ENCODE measurements at places on chromosomes 2 and 18. TPM values are rescaled to one million over a fixed set of nuclear protein-coding genes. Genes with fewer than 3 reads are reported as not detected.

CXCR1 gene
- total RNA-seq: not detected

IL36G gene
- not detected for total RNA-seq

ANKRD53 gene
- total RNA-seq: 0.51 TPM

TRABD2A gene
- total RNA-seq: 1.4 TPM

STK17B gene
- total RNA-seq: 12.3 TPM

AFG3L2 gene
- 49.4 TPM for total RNA-seq

CENPA gene
- 5.1 TPM for total RNA-seq

KLHL41 gene
- 0.34 TPM for total RNA-seq

SRD5A2 gene
- not detected for total RNA-seq

BOLL gene
- not detected for total RNA-seq

HOXD10 gene
- total RNA-seq: 15.2 TPM

ING5 gene
- 24.8 TPM for total RNA-seq

DNA sequence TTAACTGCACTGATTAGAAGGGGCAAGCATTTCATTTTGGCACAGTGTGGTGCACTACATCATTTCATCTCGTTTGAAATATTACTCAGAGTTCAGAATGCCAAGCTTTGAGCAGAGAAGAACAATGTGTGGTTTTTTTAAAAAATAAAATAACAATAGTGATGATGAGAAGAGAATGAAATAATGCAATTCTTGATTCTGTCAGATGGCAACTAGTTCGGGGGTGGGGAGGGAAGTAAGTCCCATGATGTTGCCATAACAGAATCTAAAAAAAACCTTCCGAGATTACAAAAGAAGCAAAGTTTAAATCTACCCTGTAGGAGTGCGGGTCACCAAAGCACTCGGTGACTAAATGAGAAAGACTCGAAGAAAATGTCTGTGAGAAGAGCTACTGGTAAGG, 490.4 kb downstream of the NR4A2 start:
- no peak for DNase-seq

GRCh38 chr18:43868497-43868995, 591.3 kb upstream of the SYT4 start:
- no peak for DNase-seq

GRCh38 chr2:230668939-230669303, 43.7 kb upstream of the CAB39 start:
- no peak for DNase-seq

DNA sequence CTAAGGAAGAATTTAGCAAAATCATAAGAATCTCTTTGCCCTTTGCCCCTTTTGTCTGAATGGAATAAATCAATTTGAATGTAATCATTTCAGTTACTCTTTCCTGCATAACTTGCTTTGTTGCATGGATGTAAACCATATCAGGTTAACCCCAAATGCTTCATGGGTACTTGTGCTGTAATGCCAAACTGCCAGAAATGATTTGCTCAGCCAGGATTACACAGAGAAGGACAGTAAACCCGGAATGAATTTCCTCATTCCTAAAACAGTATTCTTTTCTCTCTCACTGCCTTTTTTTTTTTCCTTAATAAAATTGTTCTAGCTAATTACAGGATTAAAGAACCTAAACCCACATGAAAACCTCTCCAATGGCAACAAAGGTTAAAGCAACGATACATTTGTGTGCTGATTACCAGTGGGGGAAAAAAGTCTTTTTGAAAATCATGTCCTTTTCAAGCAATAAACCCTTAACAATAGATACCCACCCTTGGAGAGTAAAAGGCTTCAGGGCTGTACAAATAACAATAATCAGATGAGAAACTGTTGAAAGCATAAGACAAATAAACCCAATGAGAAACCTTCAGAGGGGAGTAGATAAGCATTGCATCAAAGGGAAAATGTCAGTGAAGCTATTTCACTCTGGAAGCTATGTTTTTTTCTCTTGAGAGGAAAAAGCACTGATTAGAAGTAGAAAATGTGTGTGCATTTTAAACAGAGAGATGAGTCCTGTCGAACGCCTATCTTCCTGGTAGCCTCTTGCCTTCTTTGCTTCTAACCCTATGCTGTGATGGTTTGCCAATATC, 275.3 kb downstream of the CDH2 start:
- DNase-seq: no peak

- no peak for DNase-seq
Measured at GRCh38 chr18:42126586-42126985, 171.6 kb downstream of the PIK3C3 start.

DNA sequence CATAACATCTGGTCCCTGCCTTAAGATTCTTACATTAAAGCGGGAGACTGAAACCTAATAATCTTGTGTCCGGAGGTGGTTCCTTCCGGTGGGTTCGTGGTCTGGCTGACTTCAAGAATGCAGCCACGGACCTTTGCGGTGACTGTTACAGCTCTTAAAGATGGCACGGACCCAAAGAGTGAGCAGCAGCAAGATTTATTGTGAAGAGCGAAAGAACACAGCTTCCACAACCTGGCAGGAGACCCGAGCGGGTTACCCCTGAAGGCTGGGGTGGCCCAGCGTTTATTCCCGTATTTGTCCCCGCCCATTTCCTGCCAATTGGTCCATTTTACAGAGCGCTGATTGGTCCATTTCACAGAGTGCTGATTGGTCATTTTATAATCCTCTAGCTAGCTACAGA, 122.3 kb upstream of the SIX2 start:
- DNase-seq: no peak

GRCh38 chr2:26299471-26300101, 46.4 kb upstream of the SELENOI start:
- DNase-seq: peak; percentile 56

DNA sequence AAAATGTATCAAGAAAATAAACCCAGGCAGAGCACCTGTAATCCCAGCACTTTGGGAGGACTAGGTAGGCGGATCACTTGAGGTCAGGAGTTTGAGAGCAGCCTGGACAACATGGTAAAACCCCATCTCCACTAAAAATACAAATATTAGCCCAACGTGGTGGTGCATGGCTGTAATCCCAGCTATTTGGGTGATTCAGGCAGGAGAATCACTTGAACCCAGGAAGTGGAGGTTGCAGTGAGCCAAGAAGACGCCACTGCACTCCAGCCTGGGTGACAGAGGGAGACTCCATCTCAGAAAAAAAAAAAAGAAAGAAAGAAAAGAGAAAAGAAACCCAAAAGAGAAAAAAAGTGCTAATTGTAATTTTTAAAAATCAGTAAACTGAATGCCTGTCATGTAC, 41.4 kb downstream of the DDX18 start:
- no peak for DNase-seq

- peak; percentile 69 for DNase-seq
Measured at GRCh38 chr2:197378494-197379307, 56.1 kb downstream of the SF3B1 start.

- DNase-seq: peak; percentile 19
Measured at GRCh38 chr2:134647607-134648256, 71.1 kb downstream of the TMEM163 start.

DNA sequence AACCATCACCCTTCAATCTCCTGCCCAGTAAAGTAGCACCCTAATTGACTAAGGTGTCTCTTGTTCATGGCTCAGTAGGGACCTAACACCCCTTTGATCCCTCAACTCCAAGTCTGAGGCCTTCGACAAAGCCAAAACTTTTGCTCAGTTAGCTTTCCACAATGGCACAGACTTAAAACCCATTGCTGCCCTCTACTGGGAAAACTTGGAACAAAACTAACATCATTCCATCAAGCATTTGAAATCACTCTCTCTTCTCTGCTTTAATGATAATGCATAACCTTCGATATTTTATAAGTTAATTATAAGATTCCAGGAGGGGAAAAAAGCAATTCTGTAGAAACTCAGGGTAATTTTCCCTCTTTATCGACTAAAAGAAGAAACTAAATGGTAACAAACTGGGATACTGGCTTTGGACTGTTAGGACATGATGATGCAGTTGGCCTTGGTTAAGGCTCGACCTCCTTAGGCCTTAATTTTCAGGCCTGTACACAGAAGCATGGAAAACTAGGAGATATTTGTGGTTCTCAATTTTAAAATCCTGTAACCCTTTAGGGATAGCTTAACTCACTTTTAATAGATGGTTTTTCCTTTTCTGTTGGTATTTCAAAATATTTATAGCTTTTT, 127.8 kb downstream of the STK39 start:
- peak; percentile 81 for DNase-seq

DNA sequence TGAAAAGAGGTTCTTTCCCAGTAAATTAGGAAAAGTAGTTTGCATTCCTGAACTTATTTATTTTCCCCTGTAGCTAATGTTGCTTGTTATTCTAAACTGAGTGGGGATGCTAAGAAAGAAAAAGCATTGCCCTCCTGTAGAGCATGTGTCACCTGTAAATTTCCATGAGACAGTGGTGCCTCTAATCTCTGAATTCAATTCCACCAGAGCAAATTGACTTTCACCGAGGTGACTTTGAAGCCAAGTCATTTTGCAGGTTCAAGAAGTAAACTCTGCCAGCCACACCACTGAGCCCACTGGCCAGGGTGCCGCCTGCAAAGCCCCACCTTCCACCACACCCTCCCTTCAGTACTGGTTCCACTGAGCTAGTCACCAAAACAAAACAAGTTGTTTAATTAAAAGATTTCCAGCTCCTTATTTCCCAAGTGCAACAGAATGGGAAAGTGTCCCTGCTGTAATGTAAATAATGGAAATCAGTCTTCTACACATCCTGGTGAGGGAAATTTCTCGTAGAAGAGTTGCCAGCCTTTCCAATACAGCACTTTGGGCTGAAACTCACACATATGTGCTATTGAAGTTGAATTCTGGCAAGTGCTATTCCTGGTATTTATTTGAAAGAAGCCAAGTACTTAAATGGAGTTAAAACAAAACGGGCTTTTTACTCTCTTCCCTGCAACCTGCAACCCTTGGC, 254.8 kb downstream of the RNF152 start:
- no peak for DNase-seq

DNA sequence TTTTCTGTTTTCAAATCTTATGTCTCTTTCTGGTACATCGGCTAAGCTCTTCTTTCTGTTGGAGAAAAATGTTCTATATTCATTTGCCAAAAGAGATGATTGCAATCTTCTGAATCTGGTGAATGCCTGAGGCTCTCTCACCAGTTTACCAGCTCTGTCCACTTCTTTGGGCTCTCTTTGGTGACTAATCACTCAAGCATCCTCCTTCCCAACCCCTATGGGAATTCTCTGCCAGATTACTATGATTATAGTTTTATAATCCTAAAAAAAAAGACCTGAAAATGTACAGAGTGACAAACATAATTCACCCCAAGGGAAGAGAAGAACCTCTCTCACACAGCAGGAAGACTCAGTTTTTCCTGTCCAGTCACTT, 187.3 kb downstream of the CAMKMT start:
- DNase-seq: peak; percentile 69

DNA sequence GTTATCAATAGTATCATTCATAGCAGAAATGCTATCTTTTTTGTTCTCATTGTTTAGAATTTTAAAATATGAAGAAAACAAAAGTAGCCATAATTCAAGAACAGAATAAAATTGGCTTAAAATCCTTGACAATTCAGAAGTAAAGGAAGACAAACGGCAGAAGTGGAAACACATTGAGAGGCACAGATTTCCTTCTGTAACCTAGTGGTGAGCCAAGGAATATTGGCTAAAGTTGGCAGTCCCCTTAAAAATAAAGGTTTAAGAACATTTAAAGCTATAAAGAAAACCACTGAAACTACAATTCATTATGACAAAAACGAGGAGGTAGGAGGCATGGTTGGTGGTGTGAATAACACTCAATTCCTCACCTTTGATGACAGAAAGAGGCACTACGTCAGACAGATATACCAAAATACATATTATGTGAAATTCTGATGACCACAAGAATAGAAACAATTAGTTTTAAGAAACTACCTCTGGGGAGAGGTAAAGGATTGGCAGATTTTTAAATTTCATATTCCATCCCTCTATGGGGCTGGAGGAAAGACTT, 42.3 kb downstream of the SFT2D3 start:
- no peak for DNase-seq

DNA sequence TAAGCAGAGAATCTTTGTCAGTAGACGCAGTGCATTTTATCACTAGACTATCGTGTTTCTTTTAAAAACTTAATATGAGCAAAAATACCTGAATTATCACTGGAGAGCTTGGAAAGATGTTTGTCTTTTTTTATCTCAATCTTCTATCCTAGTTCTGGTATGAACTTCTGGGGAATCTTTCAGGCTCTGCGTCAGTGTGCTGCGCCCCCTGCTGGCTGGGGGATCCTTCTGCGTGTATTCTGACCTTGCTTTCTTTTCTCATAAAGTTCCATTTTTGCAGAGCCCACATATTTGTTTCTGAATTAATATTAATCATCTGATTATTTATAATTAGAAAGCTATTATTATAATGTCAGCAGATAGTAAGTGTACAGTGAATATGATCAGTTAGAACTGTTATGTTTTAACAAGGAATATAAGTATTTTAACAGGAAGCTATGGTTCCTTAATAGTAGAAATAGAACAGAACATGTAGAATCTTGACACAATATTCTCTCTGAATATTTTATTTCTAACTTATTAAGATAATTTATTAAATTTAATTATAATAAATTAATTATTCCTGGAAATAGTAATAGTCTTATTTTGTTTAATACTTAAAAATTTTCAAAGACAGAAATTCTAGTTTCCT, 945.0 kb upstream of the CRIM1 start:
- DNase-seq: peak; percentile 76

DNA sequence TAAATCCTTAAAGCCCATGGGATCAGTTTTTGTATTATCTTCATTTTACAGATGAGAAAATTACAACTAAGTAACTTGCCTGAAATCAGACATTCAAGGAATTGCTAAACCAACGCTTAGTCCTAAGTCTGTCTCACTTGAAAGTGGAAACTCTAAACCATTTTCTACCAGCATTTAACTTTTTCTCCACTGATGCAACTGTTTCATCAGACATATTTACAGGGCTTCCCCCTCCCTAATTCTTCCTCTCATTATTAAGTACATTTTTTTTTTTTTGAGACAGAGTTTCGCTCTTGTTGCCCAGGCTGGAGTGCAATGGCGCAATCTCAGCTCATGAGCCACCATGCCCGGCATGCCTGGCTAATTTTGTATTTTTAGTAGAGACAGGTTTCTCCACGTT, 88.6 kb downstream of the ACVR1C start:
- no peak for DNase-seq

DNA sequence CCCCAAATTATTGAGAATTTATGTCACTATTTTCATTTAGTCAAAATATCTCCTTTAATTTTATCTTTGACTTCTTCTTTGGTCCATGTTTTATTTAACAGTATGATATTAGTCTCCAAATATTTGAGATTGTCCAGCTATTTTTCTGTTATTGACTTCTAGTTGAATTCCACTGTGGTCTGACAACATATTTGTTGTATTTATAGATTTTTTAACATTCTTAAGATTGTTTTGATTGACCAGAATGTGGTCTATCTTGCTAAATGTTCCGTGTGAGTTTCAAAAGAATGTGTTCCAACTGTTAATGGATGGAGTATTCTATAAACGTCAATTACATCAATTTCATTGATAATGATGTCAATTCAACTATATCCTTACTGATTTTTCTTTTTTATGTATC, 1452.1 kb downstream of the SUCLG1 start:
- no peak for DNase-seq

- DNase-seq: no peak
Measured at GRCh38 chr2:239846789-239847676, 178.1 kb downstream of the NDUFA10 start.

GRCh38 chr2:230225486-230225885, at the start of gene SP140:
Gene SP140, plus strand, starts transcription at chr2:230225736. Its CDS starts 109 bp downstream, at chr2:230225845.
- DNase-seq: no peak

Measured in dermis blood vessel endothelial cell (primary cell).